ENCODE measurements at places on chromosomes 1 and 21.

GRCh38 chr1:95504321-95504720 is 270.3 kb downstream of the RWDD3 start:
- no peak for DNase-seq

- DNase-seq, result no peak
Measured at GRCh38 chr1:230507236-230507635, 81.1 kb upstream of the PGBD5 start.

- no peak for DNase-seq
Measured at GRCh38 chr1:24540051-24540905, 15.6 kb upstream of the NCMAP start.

DNA sequence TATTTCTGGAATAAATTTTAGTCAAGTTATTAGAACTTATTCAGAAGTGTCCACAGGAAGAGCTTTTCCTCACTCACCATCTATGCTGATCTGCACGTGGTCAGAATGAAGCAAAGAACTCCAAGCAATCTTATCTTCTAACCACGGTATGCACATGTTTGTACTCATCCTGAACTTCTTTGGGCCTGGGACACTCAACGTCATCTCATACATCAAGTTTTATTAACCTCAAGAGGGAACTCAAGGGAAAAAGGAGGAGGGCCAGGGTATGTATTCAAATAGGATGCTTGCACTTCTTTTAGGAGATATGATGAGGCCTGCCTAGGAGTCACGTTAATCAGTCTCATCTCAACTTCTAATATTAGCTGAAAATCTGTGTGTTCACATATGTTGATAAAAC is 142.5 kb downstream of the C1orf94 start:
- DNase-seq, result no peak
